ENCODE measurements at places on chromosomes 3 and 15. TPM values are rescaled to one million over a fixed set of nuclear protein-coding genes. Genes with fewer than 3 reads are reported as not detected.
A peak's percentile ranks its signal among the peaks of the same experiment; 100 is the strongest.

The RTP3 gene
- total RNA-seq: not detected

The C15orf61 gene
- total RNA-seq: 5.7 TPM

GRCh38 chr3:179544981-179545645, 17.6 kb upstream of the ACTL6A start:
- DNase-seq: peak; percentile 91
- H3K36me3 ChIP-seq: peaks cover 9% of the 10 kb centered on the region
- H3K27ac ChIP-seq: peak overlapping the region; percentile 92
- peaks cover 2% of the 10 kb centered on the region for H3K27me3 ChIP-seq

GRCh38 chr3:141491929-141492328, 5.1 kb downstream of the RASA2 start:
- no peak overlapping the region for H3K4me3 ChIP-seq
- peaks cover 5% of the 10 kb centered on the region for H3K36me3 ChIP-seq
- DNase-seq: no peak
- no peak overlapping the region for H3K27ac ChIP-seq
- no peaks in the 10 kb centered on the region for H3K27me3 ChIP-seq
- peaks cover 47% of the 10 kb centered on the region for H3K4me1 ChIP-seq

The CHRM5 gene
- total RNA-seq: not detected

DNA sequence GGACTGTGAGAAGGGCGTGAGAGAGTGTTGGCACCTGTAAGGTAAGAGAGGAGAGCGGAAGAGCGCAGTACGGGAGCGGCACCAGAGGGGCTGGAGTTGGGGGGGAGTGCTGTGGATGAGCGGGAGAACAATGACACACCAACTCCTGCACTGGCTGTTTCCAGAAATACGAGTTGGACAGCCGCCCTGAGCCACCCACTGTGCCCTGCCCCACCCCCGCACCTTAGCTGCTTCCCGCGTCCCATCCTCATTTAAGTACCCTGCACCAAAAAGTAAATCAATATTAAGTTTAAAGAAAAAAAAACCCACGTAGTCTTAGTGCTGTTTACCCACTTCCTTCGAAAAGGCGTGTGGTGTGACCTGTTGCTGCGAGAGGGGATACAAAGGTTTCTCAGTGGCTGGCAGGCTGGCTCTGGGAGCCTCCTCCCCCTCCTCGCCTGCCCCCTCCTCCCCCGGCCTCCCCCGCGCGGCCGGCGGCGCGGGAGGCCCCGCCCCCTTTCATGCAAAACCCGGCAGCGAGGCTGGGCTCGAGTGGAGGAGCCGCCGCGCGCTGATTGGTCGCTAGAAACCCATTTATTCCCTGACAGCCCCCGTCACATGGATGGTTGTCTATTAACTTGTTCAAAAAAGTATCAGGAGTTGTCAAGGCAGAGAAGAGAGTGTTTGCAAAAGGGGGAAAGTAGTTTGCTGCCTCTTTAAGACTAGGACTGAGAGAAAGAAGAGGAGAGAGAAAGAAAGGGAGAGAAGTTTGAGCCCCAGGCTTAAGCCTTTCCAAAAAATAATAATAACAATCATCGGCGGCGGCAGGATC, at the start of gene SOX2:
Gene SOX2, plus strand, starts transcription at position 601 of the 811 bp plus-strand sequence. CDS start 436 bp downstream, outside the sequence.
- no peak within 1 kb of the TSS for H3K27ac ChIP-seq
- peaks cover 27% of the 10 kb centered on the region for H3K27me3 ChIP-seq
- peaks cover 5% of the 10 kb centered on the region for H3K4me1 ChIP-seq
- no peak for DNase-seq
- H3K4me3 ChIP-seq: no peak within 1 kb of the TSS

DNA sequence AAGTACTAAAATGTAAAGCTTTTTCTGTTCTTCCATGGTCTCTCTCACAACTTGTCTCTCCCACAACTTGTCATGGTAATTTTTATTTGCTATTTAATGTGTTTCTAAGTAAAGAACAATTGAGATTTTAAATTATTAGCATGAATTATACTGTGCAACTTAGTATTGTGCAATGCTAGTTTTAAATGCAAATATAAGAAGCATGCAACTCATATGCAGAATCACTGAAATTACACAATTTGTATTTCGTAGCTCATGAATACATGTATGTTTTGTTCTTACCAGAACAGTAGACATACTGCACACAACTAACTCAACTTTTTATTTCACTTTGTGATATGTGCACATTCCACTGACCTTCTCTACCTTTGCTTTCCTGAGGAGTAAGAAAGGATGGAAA, 96.5 kb downstream of the SQOR start:
- no peak for DNase-seq
- peaks cover 25% of the 10 kb centered on the region for H3K4me1 ChIP-seq
- H3K36me3 ChIP-seq: no peaks in the 10 kb centered on the region
- H3K27me3 ChIP-seq: peaks cover 8% of the 10 kb centered on the region
